ENCODE measurements at places on chromosomes 1 and 21.
A peak's percentile ranks its signal among the peaks of the same experiment; 100 is the strongest.

DNA sequence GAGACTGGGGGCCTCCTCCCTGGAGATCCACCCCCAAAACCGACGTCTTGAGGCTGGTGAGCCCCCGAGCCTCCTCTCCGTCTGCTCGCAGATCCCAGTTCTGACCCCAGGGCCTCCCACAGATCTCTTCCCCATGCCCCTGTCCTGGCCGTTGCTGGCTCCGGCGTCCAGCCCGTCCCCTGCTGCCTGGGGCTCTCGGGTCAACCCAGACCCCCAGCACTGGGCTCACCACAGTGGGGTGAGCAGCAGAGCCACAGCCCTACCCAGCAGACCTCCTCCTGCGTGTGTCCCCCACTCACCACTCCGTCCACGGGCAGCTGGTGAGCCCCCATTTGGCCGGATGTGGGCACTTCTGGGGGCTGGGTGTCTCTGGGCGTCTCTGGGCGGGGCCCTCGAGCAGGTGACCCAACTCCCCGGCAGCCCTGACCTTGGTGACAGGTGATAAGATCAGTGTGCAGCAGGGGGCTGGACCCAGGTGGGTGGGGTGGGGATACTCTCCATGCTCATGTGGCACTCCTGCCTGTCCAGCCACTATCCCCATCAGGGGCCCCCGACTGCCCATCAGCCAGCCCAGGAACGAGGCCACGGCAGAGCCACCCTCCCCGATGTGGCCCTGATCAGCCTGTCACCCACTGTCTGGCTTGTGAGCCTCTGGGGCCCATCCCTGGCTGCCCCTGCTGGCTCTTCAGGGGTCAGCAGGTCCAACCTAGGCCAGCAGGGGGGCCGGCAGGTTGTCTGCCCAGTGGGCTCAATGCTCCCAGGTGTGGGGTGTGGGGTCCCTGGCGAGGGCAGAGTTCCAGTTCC lies 709 bp downstream of the TNFRSF14 start:
- no peaks in the 10 kb centered on the region for H3K36me3 ChIP-seq
- ATAC-seq = peak; percentile 4
- H3K4me3 ChIP-seq = peak overlapping the region; percentile 64
- H3K27ac ChIP-seq = peak overlapping the region; percentile 51

- H3K4me1 ChIP-seq = no peaks in the 10 kb centered on the region
- no peak overlapping the region for H3K27ac ChIP-seq
- ATAC-seq = no peak
- no peak overlapping the region for H3K4me3 ChIP-seq
- H3K36me3 ChIP-seq = no peaks in the 10 kb centered on the region
Observed at GRCh38 chr1:119774746-119775490, 6.2 kb upstream of the HMGCS2 start.

DNA sequence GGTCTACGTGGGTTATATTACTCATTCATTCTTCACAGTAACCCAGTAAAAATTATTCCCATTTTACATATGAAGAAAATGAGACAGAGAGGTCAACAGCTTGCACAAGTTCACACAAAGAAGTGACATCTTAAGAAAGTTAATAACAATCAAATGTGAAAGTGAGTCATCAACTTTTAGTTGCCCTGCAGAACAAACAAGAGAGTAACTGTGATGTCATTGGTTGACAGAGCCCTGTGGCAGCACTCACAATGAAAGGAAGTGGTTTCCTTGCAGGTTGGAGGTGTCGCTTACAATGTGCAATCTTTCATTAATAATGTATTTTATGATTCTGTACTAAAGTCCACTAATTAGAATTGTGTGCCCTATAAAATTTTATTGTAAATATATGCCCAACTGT lies 369.6 kb downstream of the RYR2 start:
- H3K27me3 ChIP-seq = no peaks in the 10 kb centered on the region
- H3K4me1 ChIP-seq = no peaks in the 10 kb centered on the region
- no peak overlapping the region for H3K27ac ChIP-seq
- H3K36me3 ChIP-seq = no peaks in the 10 kb centered on the region

DNA sequence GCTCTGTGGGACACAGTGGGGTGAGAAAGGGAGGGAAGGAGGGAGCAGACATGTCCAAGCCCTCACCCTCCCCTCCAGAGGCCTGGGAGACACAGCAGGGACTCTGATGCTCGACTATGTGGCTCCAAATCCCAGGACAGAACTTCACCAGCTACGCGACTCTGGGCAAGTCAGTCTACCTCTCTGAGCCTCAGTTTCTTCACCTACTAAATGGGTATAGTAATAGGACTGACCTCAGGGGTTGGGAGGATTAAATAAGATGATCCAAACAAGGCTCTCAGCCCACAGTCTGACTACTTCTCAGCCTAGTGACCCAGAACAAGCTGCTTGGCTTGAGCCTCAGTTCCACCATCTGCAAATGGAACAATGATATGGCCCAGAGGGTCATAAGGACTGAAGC lies 19.6 kb downstream of the SDC3 start:
- H3K27ac ChIP-seq = peak overlapping the region; percentile 89
- no peaks in the 10 kb centered on the region for H3K36me3 ChIP-seq
- no peak overlapping the region for H3K4me3 ChIP-seq
- peaks cover 9% of the 10 kb centered on the region for H3K4me1 ChIP-seq
- no peak for ATAC-seq

- ATAC-seq = no peak
- no peak overlapping the region for H3K4me3 ChIP-seq
- H3K4me1 ChIP-seq = no peaks in the 10 kb centered on the region
- H3K27ac ChIP-seq = no peak overlapping the region
- no peaks in the 10 kb centered on the region for H3K27me3 ChIP-seq
Observed at GRCh38 chr1:185350027-185350442, 33.0 kb upstream of the IVNS1ABP start.

Data from gastroesophageal sphincter (tissue), 4 donors.